Left ventricle myocardium inferior (tissue), 1 donor: ENCODE measurements at places on chromosomes 5 and 9. TPM values are rescaled to one million over a fixed set of nuclear protein-coding genes. Genes with fewer than 3 reads are reported as not detected.
A peak's percentile ranks its signal among the peaks of the same experiment; 100 is the strongest.

The PDE6A gene
- total RNA-seq = 0.22 TPM

DNA sequence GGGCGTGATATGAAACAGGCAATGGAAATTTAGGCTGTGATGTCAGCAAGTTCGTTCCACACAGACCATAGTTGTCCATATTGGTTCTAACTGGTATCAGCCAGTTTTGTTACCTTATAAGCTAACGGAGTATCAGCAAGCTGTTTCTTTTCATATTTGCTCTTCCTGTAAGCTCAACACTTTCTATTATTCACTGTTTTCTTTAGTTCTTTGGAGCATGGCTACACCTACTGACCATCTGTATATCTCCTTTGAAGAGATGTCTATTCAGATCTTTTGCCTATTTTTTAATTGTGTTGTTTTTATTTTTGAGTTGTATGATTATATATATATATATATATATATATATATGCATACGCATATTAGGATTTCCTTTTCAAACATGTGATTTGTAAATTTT, 1057.2 kb upstream of the CDH10 start:
- DNase-seq = no peak

DNA sequence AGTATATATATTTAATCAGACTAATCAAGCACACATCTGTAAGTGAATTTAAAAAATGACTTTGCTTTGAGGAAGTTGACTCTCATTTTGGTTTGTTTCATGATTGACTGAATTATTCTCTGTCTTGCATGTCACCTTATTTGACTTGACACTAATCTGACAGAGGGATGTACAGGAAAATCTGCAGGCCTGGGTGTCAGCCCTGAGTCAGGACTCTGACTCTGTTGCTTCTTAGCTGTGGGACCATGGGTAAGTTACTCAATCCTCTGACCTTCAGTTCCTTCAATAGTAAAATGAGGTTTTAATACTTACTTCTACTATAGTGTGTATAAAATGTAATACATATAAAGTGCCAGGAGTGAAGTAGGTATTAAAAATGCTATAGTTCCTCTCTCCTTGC, 415.9 kb downstream of the ARHGEF28 start:
- DNase-seq = no peak

The ADGRV1 gene
- total RNA-seq = not detected

The MAP3K1 gene
- 5.7 TPM for total RNA-seq

The CER1 gene
- not detected for total RNA-seq

GRCh38 chr9:95045751-95046150, 271.8 kb downstream of the FANCC start:
- DNase-seq = no peak

The DEPDC1B gene
- total RNA-seq = 0.30 TPM

DNA sequence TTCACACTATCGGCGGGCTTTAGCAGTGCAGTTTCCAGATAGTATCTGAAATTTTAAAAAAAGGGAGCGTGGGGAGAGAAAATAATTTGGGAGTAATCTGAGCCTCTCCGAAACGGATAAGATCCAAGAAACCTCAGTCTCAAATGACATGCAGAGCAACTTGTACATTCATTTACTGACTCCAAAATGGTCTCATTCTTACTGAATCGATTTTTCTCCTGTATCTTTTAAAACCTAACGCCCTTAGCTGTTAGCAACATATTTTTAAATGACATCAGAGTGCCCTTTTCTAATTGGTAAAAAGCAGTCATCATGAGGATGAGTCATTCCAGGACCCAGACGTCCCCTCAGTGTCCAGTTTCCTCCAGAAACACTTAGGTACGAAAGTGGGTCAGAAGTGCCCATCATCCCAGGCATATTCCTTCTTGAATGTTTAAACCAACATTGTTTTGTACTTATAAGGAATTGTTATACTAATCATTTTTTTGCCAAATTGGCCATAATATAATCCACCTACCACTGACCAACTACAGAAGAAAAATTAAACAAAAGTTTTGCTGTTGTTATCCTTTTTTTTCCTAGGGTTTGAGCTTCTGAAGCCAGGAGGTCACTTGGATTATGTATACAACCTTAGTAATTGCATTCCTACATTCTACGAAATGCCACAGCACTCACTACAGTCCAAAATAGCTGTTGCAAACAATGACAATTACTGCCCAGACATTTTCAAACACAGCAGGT, 354.4 kb downstream of the ADAMTS6 start:
- DNase-seq = no peak

DNA sequence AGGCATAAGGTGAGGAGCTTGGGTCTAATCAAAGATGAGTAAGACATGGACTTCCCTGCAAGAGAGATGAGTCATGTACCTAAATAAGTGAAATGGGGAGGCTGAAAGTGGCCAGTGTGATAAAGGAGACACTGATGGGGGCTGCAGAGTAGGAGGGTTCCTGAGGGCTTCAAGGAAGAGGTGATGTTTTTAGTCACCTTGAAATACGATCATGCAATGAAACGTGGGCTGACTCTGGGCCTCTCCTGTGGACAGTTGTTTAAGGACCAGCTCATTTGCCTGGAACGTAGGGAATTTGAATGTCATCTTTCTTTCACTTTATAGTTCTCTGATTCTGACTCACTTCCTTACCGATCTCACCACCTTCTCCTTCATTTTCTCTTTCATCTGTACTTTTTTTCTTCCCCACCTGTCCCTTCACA, 49.6 kb upstream of the CPLX2 start:
- DNase-seq = no peak

The PCDHB4 gene
- 0.80 TPM for total RNA-seq

The ARHGEF39 gene
- 0.27 TPM for total RNA-seq

- DNase-seq = no peak
Observed at GRCh38 chr9:92176800-92177185, 61.6 kb upstream of the SPTLC1 start.

The CAVIN4 gene
- 50.9 TPM for total RNA-seq

DNA sequence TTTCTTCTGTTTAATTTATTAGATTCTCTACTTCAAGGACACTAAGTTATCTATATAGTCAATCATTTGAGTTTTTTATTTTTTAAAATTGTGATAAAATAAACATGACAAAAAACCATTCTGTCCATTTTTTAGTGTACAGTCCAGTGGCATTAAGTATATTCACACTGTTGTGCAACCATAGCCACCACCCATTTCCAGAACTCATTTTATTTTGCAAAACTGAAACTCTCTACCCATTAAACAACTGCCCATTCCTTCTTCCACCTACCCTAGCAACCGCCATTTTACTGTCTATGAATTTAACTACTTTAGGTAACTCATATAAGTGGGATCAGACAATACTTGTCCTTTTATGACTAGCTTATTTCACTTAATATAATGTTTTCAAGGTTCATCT, 275.6 kb downstream of the SH3GL2 start:
- no peak for DNase-seq

DNA sequence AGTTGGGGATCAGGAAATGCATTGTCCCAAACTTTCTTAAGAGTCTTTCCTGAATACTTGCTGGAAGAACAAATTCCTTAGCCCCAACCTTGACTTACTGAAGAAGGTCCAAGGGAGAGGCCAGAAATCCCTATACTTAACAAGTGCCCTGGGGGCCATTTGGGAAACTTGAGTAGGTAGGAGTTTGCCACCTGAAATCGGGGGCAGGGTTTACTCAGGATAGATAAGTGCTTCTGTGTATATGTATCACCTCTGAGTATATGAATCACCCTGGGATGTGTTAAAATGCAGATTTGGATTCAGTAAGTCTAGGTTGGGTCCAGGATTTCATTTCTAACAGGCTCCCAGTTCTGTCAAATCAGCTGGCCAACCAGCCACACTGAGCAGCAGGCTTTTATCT, 47.9 kb upstream of the MYO10 start:
- no peak for DNase-seq

DNA sequence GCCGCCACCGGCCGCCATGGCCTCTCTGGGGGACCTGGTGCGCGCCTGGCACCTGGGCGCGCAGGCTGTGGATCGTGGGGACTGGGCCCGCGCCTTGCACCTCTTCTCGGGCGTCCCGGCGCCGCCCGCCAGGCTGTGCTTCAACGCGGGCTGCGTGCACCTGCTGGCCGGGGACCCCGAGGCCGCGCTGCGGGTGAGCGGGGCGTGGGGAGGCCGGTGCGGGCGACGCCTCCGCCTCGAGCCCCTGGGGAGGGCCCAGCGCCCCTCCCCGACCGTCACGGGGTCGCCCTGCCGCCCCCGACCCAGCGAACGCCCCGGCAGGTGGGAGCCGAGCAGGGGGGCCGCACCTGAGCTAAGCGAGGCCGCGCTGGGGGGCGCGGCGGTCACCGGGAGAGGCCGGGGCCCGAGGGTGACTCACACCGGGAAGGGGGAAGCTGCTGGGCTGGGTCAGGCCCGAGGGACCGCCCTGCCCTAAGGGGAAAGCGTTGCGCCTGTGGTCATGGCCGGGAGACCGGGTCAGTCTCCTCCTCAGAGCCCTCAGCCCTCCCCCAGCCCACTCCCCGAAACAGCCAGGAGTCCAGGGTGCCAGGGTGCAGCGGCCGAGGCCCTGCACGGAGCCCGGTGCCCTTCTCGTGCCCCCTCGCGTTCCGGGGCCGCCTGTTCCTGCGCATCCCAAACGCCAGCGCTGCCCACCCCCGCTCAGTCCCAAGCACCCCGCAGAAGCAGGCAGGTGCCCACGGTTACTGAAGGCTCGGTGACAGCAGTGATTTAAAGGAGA, 510 bp downstream of the NOXA1 start:
- peak; percentile 24 for DNase-seq

DNA sequence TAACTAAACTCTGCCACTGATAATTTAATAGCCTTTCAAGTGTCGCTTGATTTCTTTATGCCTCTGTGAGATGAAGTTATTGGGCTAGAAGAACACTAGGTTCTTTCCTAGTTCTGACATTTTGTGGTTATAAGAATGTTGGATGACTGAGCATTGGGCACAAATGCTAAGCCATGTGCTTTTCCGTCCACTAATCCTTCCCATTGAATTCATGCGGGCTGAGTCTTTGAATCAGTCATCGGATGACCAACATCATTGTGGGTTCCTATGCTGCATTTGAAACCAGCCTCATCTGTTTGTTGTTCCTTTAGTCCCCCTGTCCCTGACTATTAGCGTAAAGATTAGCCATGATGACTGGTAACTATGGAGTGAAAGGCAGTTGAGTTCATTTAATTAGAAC, 58.5 kb downstream of the ALDH1A1 start:
- DNase-seq = no peak

DNA sequence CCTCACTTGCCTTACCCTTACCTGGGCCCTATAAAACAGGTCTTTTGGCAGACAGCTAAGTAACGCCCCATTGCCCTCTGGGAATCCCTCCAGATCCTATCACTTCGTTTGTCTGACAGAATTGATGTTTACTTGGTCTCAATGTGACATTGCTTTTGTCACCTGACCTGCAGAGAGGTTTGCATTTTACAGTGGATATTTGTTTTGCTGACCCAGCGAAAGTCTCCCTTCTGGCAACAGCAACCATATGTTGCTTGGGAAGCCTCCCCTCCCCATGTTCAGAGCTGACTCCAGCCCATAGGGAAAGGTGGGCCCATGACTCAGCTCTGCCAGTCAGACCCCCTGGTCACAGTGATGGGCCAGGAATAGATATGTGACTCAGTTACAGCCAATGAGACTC, 54.0 kb upstream of the LARP1 start:
- DNase-seq = no peak

GRCh38 chr5:112642885-112643284, 94.8 kb upstream of the APC start:
- DNase-seq = no peak

DNA sequence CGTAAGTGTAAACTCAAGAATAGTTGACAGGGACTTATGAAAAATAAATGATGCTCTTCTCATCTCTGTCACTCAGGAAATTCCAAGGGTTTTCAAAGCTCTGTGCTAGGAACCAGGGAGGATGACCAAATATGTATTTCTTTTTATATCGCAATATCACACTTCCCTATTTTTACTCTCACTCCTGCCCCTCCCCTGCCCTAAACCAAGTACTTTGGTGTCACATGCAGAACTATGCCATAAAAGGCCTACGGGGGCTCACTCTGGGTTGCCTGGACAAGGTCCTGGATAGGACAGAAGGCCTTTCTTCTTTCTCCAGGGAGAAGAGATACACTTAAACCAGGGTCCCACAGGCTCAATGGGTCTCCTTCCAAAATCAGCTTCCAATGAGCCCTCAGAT, 8.3 kb upstream of the RETREG1 start:
- no peak for DNase-seq

The KCNV2 gene
- total RNA-seq = not detected

The ECSCR gene
- total RNA-seq = 20.9 TPM
